HS-5 (cell line): ENCODE measurements at places on chromosomes 6 and 20.

- no peak for DNase-seq
Measured at GRCh38 chr6:154891901-154892300, 103.2 kb upstream of the TIAM2 start.

GRCh38 chr6:38846844-38847243, 131.7 kb downstream of the DNAH8 start:
- DNase-seq = no peak

DNA sequence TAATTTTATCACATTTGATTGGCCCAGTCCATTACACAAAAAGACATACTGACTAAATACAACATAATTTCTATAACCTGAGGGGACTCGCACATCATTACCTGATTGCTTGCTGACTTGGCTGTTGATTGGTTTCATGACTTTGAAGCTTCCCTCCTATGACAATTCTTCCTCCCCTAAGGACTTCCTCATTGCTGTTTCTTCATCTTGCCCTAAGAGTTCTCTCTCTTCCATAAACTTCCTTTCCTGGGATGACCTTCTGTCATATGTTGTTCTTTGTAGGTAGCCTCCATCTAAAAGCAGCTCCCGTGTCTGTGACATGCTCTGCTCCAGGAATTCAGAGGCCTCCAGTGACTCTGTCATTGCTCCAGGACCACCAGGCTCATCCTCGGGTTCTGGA, 22.6 kb downstream of the RSPH3 start:
- no peak for DNase-seq

GRCh38 chr6:167793421-167793820, 33.3 kb upstream of the AFDN start:
- no peak for DNase-seq

DNA sequence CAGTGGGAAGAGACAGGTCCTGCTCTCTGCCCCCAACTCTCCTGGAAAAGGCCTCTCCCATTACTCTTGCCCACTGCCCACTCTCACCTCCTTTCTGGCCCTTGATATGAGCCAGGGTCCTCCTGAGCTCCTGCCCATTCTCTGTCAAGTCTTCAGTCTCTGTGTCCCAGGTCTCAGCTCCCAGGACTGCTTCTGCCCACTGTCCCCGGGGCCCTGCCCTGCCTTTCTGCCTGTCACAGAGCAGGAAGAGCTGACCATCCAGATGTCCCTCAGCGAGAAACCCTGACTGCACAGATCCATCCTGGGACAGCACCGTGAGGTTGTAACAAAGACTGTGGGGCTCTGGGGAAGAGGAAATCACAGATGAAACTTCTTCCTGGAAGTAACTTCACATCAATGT, 22.2 kb downstream of the HLA-F start:
- no peak for DNase-seq

- DNase-seq = no peak
Measured at GRCh38 chr6:160949531-160949930, 42.0 kb upstream of the MAP3K4 start.

GRCh38 chr6:168662301-168662936, 221.4 kb downstream of the SMOC2 start:
- DNase-seq = no peak

DNA sequence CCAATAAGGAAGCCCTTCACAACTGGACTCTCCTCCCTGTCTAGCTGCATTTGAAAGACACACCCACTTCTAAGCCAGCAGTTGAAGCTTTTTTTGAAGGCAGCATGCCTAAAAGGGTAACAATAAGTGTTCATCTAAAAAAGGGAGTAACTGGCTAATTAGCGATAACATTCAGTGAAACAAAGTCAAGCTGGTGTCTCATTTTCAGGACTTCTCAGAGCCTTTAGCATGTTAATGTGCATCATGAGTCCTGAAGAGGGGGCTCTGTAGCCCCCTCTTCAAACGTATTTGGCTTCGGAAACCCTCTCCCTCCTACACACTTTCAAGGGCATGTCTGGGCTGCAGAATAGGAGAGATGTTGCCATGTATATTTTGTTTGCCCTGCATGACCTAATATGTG, 28.1 kb downstream of the SLC22A23 start:
- no peak for DNase-seq

GRCh38 chr6:5213836-5214235, 46.9 kb downstream of the LYRM4 start:
- DNase-seq = no peak

GRCh38 chr20:35601990-35602389, 13.6 kb upstream of the SPAG4 start:
- DNase-seq = no peak

DNA sequence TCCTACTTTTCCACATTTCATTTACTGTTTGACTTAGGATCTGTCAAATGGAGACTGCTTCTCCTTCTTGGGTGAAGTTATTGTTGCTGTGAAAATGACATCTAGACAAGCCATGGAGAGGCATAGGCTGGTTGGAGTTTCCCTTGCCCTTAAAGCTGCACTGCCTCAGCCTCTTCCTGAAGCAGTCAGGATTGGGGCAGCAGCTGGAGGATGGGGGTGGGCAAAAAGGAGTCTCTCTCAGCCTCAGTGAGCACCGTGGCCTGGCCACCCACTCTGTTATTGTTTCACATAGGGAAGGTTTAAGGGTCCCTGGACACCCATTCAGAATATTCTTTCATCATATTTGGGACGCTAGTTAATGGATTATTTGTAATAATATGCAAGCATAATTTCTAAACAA, 7.7 kb upstream of the ZBTB24 start:
- no peak for DNase-seq

DNA sequence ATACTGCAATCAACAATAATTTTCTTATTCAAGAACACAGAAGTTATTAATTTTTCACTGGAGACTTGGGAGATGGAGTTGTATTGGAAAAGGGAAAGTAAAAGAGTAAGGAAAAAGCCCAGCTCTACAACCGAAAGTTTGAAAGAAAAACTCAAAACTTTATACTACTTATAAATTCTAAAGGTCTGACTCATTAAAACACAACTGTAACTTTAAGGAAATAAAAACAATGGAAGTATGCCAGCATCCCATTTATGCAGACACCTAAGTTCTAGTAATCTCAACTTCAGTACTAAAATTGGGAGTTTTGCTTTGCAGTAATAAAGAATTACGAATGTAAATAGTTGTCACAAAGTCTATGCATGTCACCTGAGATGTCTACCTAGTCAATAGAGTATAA, 80.6 kb downstream of the IRAK1BP1 start:
- peak; percentile 22 for DNase-seq

- no peak for DNase-seq
Measured at GRCh38 chr20:56582542-56582941, 46.6 kb upstream of the TFAP2C start.

DNA sequence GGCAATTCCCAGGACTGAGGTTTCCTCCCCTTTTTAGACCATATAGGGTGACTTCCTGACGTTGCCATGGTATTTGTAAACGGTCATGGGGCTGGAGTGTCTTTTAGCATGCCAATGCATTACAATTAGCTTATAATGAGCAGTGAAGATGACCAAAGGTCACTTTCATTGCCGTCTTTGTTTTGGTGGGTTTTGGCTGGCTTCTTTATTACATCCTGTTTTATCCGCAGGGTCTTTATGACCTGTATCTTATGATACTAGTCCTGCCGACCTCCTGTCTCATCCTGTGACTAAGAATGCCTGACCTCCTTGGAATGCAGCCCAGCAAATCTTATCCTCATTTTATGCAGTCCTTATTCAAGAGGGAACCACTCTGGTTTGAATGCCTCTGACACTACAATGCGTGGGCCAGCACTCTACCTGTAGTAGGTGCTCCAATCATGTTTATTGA, 190.1 kb downstream of the KCNQ5 start:
- DNase-seq = peak; percentile 56

- no peak for DNase-seq
Measured at GRCh38 chr6:133967347-133967746, 14.3 kb downstream of the TBPL1 start.

GRCh38 chr6:51182827-51183226, 364.2 kb downstream of the TFAP2B start:
- DNase-seq = no peak

DNA sequence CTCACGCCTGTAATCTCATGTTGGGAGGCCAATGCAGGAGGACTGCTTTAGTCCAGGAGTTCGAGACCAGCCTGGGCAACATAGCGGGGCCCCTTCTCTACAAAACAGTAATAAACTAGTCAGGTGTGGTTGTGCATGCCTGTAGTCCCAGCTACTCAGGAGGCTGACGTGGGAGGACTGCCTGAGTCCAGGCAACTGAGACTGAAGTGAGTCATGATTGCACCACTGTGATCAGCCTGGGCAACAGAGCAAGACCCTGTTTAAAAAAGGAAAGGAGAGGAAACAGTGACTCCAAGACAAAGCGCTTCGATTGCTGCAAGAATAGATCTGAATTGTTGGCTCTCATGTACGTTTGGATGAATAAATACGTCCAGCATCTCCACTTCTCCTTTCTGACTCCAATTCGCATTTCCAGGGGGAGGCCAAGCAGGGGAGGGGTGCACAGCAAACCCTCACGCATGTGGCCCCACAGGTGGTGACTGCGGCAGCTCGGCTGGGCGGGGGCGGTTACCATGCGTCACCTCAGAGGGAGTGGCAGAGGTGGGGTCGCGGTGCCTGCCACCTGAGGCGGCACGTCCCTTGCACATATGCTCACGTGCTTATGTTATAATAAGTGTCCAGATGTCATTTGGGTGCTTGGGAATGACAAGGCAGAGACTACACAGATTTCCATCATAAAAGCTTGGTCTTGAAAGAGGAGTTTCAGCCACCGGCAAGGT, 95.1 kb upstream of the MPC1 start:
- DNase-seq = no peak

DNA sequence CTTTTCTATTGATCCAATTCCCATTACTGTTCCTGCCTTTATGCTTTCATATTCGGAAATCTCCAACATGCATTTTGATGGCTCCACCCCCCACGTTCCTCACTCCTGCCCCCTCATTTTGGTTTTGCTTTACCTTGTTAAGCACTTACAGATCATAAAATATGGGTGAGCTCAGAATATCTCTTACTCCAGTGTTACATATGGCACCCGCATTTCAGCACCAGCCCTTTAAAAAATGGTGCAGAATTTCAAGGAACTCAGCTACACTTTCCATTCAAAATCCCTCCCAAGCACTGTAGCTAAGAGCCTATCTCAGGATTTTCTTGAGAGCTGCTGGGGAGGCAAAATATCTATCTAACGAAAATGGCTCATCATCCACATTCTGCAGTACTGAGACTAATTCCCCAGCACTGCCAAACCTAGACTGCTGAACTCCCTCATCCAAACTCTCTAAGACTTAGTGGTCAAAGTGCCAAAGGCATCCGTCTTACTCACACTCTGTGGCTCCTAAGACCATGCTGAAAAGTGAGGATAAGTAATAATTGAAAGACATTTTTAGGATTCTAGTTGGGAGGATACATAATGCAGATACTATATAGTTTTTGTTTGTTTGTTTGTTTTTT, 7.8 kb downstream of the SGK1 start:
- no peak for DNase-seq
